Cortex of kidney (tissue), 1 donor: ENCODE measurements at places on chromosomes 16 and 17.

GRCh38 chr16:62240722-62241121 lies 204.5 kb upstream of the CDH8 start:
- no peak for DNase-seq

GRCh38 chr16:19517424-19518089 lies 4.3 kb downstream of the GDE1 start:
- no peak for DNase-seq

DNA sequence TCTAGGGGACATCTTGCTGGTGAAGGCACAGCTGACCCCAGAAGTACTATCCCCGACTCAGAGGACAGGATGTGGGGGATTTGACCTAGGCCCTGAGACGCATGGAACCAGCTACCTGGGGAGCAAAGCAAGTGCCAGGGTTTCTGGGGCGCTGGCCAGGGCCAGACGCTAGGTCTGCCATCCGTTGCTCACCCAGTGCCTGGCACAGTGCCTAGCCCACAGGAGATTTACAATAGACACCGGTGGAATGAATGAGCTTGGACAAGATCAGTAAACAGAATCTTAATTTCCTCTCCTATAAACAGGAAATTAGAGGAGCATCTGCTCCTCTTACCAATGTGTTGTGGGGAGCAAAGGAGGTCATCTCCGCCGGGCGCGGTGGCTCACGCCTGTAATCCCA lies 5.0 kb downstream of the RPRML start:
- DNase-seq: no peak

GRCh38 chr17:47651704-47652103 lies 2.0 kb downstream of the KPNB1 start:
- no peak for DNase-seq

DNA sequence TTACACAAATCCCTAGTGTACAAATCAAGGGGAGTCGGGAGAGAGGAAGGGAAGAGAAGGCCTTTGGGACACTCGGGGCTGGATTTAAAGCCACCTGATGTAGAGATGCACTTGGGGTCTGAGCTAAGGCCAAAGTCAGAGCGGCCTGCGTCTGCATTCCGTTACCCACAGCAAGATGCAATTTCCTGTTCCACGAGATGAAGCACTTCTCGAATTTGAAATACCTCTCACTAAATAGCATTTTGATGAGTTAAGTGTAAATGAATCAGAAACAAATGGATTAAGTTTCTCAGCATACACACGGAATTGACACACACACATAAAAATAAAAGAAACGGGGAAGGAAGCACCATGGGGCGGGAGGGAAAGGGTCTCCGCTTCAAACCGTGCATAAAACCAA lies 386.0 kb downstream of the SOX9 start:
- no peak for DNase-seq

- DNase-seq: no peak
Observed at GRCh38 chr17:16428098-16428882, 12.9 kb downstream of the TRPV2 start.

DNA sequence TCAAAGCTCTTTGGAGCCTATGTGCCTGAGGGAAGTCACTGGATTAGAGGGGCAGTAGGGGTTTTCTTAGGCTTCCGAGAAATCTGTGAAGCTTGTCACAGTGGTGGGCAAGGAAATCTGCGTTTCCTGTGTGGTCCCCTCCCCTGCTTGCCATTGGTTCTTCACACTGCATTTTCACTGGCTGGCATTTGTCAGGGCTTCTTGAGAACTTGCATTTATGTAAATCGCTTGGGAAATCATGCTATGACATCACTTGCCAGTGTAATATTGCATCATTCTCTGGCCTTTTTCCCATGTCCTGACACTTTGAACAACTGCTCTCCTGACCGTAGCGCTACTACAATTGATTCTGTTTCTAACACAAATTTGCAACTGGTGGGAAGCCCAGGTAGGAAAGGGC lies 1.8 kb downstream of the CACNG3 start:
- DNase-seq: no peak

GRCh38 chr17:67279115-67279514 lies 34.1 kb upstream of the HELZ start:
- no peak for DNase-seq

DNA sequence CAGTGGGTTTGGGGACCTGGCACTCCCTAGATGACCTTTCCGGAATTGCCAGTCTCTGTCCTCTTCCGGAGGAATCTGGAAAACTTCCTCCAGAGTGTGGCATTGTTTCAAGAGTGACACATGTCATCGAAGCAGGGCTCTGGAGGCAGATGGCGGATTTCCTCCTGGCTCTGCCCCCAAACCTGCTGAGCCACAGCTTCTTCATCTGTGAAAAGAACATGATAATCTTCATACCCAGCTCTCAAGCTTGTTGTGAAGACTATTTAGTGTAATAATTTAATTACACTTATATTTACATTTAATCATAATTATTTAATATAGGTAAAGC lies 19.7 kb upstream of the TEX2 start:
- no peak for DNase-seq

DNA sequence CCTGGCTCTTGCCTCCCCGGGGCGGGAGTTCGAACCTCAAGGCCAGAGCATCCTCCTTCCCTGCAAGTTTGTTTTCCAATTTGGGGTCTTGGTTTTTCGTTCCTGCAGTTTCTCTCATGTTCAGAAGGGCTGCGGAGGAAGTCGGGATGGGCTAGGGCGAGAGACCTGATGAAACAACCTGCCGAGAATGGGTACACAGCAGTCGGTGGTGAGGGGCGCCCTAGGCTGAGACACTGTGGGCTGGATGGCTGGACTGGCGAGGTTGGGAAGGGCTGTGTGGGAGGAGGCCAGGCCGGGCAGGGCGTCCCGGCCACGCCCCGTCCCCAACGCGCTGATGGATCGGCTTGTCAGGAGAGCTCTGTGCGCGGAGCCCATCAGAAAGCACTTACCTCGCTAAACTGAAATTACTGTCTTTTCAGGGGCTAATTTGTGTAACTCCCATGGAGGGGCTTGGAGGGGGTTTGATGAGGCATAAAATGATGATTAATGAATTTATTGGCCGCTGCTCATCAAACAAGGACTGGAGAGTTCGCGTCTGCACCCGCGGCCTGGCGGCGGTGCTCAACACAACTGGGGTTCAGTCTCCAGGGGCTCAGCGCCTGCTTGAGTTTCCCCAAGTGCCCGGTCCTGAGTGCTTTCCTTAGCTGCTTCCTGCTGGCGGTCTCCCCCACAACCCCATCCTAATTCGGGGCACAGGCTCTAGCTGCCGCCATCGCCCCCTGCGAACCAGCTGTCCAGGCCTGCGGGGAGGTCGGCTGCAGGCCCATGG lies 9.0 kb downstream of the IRX5 start:
- no peak for DNase-seq

GRCh38 chr17:71192848-71193247 lies 928.0 kb upstream of the SOX9 start:
- DNase-seq: no peak

DNA sequence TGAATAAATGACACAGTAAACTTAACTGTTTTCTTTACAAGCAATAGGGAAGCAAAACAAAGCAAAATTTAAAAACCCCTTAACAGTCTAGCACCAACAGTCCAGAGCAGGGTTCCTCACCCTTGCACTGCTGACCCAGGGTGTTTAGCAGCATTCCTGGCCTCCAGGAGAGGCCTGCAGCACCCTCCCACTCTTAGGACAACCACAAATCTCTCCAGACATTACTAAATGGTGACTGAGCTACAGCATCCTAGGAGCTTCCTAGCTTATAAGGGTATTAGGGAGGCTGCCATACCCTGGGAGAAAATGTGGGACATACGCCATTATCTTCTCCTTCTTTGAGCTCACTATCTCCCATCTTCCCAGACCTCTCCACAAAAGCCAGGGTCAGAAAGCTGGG lies 15.9 kb downstream of the POLG2 start:
- no peak for DNase-seq

- no peak for DNase-seq
Observed at GRCh38 chr16:29806641-29807425, 504 bp downstream of the MAZ start.

GRCh38 chr16:79263425-79263824 lies 337.1 kb downstream of the MAF start:
- DNase-seq: no peak

DNA sequence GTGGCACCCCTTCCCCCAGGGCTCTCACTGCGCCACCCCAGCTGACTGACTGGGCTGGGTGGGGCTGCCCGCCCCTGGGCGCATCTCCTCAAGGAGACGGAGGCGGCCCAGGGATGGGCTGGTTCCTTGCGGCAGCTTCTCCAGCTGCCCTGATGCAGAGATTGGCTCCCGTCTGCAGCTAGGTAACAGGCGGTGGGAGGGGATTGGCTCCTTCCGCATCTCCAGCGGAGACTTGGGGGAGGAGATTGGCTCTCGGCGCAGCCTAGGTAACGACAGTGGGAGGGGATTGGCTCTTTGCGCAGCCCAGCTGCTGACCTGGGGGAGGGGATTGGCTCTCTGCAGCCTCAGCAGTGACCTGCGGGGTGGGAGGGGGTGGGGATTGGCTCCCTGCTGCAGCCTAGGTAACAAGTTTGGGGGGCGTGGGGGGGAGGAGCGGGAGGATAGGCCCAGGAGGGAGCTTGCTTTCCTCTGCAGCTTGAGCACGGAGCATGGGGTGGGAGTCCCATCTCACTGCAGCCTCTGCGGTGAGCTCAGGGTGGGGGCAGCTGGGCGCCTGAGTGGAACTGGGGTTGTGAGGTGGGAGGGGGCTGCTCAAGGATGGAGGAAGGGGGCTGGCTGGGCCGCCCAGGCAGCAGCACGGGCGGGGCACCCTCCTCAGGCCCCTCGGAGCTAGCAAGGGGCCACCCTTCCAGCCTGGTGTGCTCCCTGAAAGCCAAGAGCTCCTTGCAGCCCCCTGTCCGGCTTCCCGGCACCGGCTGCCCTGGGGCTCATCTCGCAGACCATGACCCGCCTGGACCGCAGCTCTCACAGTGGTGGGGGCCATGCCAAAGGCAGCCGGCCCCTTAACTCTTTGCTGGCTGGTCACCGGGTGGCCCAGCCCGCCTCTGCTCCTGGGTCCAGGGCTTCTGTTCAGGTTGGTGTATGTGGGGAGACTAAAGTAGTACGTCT lies 6.4 kb downstream of the NFE2L1 start:
- no peak for DNase-seq

DNA sequence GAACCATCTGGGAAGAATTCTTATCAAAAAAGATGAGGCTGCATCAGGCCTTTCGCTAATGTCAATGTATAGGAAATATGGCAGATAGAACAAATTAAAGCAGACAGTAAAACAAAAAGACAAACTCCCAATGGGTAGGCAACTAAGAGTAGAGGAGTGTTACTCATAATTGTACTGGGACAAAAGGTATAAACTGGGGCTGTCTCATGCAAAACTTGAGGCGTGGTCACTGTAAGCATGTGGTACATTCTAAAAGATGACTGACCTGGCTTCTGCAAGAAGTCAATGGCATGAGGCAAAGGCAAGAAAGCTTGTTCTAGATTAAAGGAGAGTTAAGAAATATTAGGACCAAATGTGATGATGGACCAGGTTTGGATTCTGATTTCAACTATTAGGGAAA lies 26.7 kb downstream of the SMIM36 start:
- no peak for DNase-seq

GRCh38 chr16:71775949-71776348 lies 32.7 kb downstream of the AP1G1 start:
- no peak for DNase-seq
